Stimulated activated CD4-positive, alpha-beta T cell treated with anti-CD3 and anti-CD28 coated beads, Interleukin-1b, Interleukin-23, amount 100 ng/mL, for 1 hour (primary cell): ENCODE measurements at places on chromosomes 6 and 20.
A peak's percentile ranks its signal among the peaks of the same experiment; 100 is the strongest.

GRCh38 chr6:113642714-113643406, 214.3 kb upstream of the MARCKS start:
- no peak for DNase-seq

GRCh38 chr6:92495242-92495641, 924.1 kb downstream of the EPHA7 start:
- no peak for DNase-seq

GRCh38 chr6:6881438-6882225, 226.1 kb upstream of the RREB1 start:
- no peak for DNase-seq

GRCh38 chr6:1208876-1209275, 103.0 kb upstream of the FOXQ1 start:
- no peak for DNase-seq

- DNase-seq: no peak
Observed at GRCh38 chr20:25723975-25724374, 27.3 kb upstream of the ZNF337 start.

DNA sequence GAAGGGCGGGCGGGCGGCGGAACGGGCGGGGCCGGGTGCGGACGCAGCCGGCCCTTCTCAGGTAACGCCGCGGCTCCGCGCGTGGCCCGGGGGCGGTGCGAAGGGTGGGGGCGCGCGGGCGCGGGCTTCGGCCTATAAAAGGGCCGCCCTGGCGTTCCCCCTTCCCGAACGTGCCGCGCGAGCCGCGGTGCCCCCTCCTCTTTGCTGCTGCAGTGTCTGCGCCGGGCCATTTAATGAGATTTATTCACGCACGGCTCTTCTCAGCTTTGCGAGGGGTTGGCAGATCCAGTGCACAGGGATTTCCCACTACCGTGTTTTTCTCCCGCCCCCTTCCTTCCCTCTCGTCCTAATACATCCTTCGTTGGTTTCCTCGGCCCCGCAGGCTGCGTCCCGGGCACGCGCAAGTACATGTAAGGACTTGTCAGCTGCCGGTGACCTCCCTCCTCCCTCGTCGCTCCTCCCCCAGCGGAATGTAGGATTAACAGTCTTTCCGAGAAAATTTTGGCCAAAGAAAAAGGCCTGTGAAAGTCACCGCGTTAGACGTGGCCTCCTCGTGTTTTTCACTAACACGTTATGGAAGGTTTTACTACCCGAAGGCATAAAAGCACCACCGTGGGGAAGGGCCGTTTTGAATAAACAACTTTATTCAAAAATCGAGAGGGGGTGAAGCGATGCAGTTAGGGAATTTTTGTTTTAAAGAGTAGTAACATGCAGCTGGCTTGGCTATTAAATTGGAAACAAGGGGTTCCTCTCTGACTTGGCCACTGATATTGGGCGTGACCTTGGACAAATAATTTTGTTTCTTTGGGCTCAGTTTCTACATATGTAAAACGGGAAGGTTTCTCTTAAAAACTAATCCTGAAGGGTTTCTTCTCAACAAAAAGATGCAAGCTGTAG, 966 bp upstream of the REV3L start:
- DNase-seq: peak; percentile 68

DNA sequence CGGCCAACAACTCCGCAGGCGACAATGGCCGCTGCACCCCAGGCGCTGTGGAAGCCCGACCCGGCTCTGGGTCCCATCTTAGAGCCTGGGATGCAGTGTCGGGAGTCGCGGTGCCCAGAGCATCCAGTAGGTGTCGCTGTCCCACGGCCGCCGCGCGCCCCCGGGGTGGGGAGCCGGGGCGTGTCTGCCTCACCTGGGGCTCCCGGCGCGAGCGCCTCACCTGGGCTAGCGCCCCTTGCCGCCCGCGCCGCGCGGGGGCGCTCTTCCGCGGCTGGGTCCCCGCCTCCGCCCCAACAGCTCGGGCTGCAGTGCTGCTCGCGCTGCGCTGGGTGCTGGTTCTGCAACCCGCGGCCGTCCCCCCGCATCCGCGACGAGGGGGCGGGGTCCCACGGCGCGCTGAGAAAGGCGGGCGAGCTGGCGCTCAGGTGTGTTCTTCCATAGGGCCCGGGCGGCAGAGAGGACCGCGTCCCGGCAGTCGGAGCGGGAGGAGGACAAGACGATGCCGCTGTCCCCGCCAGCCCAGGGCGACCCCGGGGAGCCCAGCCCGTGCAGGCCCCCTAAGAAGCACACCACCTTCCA, at the start of gene CRYBG1:
TSS of gene CRYBG1 (plus strand) at position 308 of the 579 bp plus-strand sequence. CDS start at position 500, 192 bp downstream.
- peak; percentile 18 for DNase-seq

DNA sequence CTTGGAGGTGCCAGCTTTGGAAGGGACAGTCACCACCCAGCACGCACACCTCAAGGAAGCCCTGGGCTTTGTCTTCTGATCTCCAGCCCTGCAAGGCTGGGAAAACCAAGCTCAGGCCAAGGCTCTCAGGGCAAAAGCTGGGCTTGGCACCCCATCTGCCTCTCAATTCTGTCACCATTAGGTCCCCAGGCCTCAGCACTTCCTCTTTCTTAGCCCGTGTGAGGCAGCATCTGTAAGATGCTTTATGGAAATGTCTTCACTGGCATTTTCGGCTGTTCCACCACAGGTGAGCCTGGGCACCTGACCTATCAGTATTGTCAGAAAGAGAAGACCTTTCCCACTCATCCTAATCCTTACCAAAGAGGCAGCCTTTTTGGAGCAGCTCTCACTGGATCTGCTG, 24.6 kb downstream of the GMEB2 start:
- no peak for DNase-seq

DNA sequence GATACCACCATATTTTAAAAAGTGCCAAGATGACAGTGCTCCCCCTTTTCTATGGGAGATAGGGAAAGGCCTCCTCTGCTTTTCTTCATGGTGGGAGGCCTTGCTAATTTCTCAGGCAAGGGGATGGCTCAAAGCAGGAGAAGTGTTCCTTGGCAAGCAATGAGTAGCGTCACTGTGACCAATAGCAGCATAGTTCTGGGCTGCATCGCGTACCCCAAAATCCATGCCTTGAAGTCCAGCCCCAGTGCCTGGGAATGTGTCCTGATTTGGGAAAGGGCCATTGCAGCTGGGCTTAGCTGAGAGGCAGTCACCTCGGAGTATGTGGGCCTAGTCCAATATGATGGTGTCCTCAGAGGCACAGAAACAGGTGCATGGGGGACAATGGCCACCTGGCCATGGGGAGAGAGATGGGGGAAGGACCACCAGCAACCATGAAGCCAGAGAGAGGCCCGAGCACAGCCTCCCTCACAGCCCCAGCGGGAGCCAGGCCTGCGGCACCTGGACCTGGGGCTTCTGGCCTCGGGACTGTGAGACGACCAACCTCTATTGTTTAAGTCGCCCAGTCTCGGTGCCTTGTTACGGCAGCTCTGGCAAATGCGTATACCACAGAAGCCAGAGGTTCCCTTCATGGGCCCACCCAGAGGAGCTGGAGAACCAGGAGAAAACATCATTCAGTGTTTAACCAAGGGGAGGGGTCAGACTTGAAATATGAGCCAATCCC, 153.1 kb upstream of the RPS6KA2 start:
- no peak for DNase-seq

DNA sequence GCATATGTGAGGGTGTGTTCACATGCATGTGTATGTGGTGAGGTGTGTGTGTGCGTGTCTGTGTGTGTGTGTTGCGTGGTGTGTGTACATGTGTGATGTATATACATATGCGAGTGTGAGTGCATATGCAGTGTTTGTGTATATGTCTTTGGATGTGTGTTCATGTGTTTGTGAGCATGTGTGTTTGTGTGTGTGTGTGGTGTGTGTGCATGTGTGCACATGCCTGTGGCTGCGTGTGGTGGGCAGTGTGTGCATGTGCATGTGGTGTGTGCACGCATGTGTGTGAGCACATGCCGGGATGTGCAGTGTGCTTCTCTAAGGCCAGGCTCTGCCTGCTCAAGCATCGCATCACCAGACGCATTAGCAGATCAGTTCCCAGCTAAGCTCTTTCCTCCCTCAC, 5.7 kb downstream of the THBS2 start:
- DNase-seq: no peak

DNA sequence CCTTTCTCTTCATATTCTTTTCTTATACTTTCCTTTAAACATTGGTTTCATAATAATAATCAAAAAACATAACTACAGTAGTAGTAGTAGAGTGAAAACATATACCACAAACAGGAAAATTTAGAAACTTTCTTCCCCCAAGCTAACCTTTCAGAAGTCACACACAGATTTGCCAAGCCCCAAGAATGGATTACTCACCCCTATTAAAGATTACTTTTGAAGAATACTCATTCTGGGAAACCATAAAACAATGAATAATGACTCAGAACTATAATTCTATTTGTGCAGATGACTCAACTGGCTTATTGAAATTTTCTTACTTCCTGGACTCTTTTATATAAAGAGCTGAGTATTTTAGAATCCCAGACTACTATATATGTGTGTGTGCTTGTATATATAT, 119.4 kb upstream of the GJE1 start:
- DNase-seq: no peak

DNA sequence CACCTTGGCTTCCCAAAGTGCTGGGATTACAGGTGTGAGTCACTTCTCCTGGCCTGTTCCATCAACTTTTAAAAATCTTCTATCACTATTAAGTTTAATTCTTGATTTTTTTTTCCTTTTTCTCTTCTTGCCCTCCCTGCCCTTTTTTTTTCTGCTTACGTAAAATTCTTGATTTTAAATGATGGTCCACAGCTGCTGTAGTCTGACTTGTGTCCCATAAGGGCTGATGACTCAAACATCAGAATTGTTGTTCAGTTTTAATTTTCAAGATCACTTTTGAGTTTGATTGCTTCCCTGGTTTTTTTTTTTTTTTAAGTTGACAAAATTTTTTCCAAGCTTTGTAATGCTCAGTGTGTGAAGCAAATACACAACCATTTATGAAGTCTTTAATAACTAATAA, 61.9 kb downstream of the CBFA2T2 start:
- DNase-seq: no peak

GRCh38 chr20:42588847-42589246, 600.9 kb downstream of the PTPRT start:
- no peak for DNase-seq

- DNase-seq: no peak
Observed at GRCh38 chr20:23397961-23398360, 23.3 kb downstream of the NAPB start.

DNA sequence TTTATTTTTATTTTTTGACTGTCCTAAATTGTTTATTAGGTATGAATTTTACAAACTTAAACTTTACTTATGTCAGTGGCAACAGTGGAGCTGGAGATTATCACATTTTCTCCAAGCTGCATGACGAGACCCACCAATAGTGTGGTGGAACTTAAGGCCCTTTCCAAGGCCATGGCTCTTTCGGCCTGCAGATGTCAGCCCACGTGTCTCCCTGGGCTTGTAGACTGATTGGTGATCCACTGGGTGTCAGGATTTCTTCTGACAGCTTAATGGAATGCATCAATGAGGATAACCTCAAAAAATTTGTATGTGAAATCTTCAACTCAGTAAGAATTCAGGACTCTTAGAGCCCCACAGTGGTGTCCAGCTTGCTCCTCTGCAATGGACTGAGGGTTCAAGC, 32.3 kb upstream of the OVOL2 start:
- DNase-seq: no peak

GRCh38 chr20:21053002-21053762, 53.0 kb downstream of the LINC00237 start:
- no peak for DNase-seq

DNA sequence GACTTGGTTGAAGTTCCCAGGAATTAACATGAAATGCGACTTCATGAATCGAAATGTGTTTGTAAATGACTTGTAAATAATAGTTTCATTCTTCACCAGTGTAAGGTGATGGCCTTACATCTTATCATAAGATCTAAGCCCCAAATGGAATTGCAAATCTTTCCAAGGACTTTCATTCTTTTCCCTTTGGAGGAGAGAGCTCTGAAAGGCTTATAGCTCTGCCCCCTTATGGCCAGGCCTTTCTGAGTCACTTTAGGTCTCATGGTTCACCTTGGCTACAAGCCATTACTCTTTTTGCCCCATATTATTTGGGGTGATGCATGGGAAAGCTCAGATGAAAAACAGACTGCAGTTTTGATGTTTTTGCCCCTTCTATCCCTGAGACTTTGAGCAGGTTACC, 209.1 kb upstream of the BMP2 start:
- DNase-seq: no peak

GRCh38 chr6:158026054-158026900, 44.6 kb downstream of the SYNJ2 start:
- DNase-seq: peak; percentile 45

- no peak for DNase-seq
Observed at GRCh38 chr20:3778976-3779375, 2.3 kb downstream of the SPEF1 start.

DNA sequence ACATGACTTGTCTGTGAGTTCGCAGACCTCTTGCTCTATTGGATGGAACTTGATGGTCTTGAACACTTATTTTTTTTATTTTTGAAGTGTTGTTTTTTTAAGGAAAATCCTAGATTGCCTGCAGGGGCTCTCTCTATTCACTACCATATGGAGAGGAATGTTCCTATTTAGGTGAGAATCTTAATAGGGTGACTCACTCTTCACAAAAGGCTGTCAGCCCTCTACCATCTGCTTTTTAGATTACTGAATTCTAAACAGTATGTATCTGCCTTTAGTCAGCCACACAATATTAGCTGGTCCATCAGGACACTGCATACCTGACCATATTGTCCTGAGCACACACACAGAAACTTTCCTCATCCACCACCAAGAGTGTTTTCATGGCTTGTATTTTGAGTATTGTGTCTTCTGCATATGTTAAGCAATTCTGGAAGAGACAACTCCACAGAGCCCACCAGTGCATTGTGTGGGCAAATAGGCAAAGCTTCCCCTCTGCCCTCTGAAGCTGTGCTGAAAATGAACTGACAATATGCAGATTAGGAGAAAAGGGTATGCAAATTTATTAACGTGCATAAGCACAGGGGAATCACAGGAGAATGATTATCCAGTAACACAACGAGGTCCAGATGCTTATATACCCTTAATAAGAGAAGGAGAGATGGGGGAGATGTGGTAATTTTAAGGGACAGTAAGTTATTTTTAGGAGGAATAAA, 6.6 kb upstream of the BTBD9 start:
- no peak for DNase-seq

GRCh38 chr6:53484476-53485280, 60.2 kb downstream of the GCLC start:
- peak; percentile 34 for DNase-seq

- no peak for DNase-seq
Observed at GRCh38 chr6:154169193-154169847, 130.3 kb downstream of the OPRM1 start.

DNA sequence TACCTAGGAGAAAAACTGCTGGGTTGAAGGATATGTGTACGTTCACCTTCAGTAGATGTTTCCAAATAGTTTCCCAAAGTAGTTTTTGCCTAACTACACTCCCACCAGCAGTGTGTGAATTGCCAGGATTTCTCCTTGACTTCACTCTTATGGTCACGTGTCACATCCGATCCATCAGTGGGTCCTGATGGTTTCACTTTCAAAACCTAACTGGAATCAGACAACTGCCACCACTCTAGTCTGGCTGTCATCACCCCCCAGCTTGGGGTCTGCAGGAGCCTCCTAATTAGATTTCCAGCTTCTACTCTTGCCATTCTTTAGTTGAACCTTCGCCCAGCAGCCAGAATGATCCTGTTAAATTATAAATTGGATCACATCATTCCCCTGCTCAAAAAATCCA, 8.5 kb upstream of the SLC12A5 start:
- DNase-seq: no peak

GRCh38 chr20:11389186-11389585, 528.5 kb upstream of the BTBD3 start:
- DNase-seq: no peak

GRCh38 chr6:124475176-124475575, 487.1 kb upstream of the RNF217 start:
- no peak for DNase-seq
